Retina (tissue), 1 donor: ENCODE measurements at places on chromosomes 1 and 21.

DNA sequence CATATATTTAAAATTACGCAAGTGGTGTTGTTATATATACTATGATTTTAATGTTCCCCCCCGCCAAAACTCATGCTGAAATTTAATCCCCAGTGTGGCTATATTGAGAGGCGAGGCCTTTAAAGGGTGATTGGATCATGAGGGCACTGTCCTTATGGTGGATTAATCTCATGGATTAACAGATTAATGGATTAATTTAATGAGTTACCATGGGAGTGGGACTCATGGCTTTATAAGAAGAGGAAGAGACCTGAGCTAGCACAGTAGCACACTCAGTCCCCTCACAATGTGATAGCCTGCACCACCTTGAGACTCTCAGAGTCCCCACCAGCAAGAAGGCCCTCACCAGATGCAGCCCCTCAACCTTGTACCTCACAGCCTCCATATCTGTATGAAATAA, 34.8 kb downstream of the C1orf198 start:
- DNase-seq: no peak

DNA sequence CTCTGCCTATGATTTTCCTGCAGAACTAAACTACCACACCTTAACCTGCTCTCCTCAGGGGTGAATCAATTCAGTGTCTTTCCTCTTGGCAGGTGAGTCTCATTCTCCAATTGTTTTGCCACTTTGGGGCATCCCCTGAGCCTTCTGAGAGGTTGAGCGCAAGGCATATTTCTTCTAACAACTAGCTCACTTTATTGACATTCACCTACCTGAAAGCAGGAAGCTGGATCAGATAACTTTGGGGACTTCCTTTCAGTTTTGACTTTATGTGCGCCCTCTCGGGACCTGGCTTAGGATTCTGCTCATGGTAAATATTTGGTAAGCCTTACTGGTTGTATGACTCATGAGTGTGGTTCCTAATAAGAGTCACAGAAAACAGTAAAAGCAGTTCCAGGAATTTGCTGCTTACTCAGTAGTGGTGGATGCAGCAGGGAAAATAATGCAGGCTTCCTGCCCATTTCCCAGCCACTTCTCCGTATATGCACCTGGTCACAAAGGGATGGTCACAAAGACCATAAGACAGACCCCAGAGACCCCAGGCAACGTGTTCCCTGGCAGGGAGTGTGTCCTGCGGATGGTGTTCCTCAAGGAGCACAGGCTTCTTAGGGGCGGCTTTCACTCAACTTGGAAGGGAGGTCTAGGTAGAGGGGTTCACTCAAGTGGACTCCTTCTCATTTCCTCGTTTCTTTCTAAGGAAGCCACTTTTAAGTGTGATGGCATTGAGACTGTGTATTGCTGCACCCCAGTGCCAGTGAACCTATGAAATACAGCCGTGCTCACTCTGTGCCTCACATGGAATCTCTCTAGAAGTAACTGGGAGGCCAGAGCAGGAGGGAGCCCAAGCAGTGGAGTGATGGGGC, 22.0 kb upstream of the BATF3 start:
- no peak for DNase-seq

GRCh38 chr1:10528066-10529014, 53.6 kb downstream of the PEX14 start:
- DNase-seq: peak; percentile 42

DNA sequence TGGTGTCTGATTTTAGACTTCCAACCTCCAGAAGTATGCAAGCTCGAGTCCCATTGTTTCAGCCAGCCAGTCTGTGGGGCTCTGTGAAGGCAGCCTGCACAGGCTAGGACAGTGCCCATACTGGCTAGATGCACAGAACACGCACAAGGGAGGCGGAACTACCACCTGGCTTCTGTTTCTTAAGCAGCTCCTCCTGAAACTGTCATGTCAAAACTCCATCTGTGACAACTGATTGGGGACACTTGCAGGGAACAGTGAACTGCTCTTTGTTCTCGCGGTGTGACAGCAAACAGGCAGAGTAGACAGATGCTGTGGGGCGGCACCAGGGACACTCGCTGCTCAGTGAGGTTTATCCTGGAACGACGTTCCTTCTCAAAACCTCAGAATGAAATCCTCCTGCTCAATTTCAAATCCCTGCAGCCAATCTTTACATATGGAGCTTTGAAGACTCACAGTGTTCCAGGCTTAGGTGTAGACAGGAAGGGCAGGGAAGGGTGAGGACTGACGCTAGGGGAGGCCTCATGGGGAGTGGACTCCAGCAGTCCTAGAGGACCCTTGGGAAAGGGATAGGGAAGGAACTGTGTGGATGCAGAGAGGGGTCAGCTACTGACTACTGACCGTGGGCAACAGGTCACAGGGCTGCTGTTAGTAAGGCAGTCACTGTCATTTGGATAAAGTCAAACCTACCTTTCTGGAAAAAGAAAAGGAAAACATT, 73.8 kb downstream of the ERG start:
- DNase-seq: peak; percentile 54

- no peak for DNase-seq
These were observed 14.3 kb upstream of the KPRP start for GRCh38 chr1:152743371-152744145.

- DNase-seq: no peak
These were observed 166.8 kb downstream of the HIVEP3 start for GRCh38 chr1:41751804-41752513.

GRCh38 chr1:19055701-19056100, 99.2 kb upstream of the IFFO2 start:
- DNase-seq: no peak

GRCh38 chr1:194870860-194871259, 1684.4 kb upstream of the B3GALT2 start:
- no peak for DNase-seq

GRCh38 chr1:116506132-116507004, 64.5 kb downstream of the CD58 start:
- no peak for DNase-seq

DNA sequence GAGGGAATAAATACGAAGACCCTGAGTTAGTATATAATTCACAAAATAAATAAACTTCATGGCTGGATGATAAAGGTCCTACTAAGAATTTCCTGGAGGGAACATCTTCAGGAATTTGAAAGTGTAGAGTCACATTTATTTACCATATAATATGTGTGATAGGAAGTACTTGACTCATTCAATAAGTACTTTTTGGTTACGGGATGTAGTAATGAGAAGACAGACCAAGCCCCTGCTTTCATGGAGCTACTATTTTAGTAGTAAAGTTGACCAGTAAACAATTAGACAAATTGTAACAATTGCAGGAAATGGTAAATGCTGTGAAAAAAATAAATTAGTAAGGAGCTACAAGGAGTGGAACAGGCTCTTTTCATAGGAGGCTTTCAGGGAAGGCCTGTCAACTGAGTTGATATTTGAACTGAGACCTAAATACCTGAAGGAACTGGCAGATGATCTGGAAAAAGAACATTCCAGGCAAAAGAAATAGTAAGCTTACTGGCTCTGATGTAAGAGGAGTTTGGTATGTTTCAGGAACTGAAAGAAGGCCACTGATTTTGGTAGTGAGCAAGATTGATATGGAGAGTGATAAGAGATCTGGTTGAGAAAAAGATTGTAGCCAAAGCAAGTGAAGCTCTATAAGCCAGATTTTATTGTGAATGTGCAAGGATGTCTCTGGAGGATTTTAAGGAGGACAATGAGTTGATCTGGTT, 36.2 kb downstream of the CAMSAP2 start:
- no peak for DNase-seq

DNA sequence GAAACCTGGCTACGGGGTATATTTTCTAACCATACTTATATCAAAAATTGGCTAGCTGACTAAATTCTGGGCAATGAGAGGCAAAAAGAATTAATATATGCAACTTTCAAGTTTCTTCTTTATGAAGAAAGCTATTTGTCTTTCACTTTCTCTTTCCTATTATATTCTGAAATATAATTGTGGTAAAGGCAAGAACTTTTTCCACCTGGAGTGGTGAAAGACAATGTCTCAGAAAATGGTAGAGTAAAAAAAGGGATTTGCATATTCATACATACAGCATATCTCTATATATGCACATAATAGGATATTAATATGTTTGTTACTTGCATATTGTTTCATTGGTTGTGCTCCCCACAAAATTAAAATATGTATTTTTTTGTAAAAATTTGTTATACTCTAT, 793.8 kb downstream of the PLA2G4A start:
- no peak for DNase-seq

- DNase-seq: no peak
These were observed 10.7 kb downstream of the ADAMTS5 start for GRCh38 chr21:26956216-26956615.

DNA sequence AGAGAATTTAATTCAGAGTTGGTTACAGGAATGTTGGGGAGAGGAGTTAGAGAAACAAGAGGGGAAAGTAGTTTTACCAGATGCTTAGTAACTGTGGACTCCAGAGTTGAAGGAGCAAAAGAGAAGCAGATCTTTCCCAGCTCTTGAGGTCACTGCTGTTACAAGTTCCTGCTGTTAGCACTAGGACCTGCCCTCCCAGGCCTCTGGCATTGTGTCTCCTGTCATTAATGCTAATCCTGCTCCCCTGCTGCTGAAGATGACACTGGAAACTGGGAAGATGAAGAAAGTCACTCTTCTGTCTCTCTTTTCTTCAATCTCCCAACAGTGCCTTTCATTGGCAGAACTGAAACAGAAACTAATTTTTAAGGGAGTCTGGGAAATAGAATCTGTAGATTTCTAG, 845.6 kb downstream of the ADGRL2 start:
- DNase-seq: no peak

DNA sequence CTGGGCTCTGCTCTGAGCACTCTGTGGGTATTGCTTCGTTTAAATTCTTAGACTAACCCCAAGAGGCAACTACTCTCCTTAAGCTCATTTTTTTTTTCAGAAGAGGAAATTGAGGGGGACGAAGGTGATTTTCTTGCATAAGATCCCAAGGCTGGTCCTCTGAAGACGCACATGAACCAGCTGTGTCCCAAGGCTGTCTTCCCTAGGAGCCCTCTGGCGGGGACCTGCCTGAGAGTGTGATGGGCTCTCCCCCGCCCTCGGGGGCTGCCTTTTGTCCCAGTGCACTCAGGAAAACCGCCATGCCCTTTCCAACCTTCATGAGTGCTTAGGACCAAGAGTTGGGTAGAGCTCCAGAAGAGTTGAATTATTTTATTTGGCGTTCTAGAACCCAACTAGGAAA, 21.7 kb downstream of the UMODL1 start:
- DNase-seq: no peak

DNA sequence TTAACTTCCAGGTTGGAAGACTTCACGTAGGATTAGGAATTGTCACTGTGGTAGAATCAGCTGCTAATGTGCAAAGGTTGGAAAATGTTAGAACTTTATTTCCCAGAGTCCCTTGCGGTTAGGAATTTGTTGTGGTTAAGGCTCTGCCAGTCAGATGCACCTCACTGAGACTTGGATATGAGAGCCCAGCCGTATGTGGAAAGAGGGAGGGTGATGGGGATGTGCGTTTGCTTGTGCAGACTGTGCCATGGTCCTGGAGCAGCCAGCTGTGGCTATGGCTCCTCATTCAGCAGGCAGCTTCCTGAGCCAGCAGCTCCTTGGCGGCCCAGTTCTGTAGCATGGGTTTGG, 12.5 kb downstream of the S100A10 start:
- DNase-seq: no peak

- DNase-seq: no peak
These were observed 332.7 kb downstream of the CHRM3 start for GRCh38 chr1:239718997-239719628.

DNA sequence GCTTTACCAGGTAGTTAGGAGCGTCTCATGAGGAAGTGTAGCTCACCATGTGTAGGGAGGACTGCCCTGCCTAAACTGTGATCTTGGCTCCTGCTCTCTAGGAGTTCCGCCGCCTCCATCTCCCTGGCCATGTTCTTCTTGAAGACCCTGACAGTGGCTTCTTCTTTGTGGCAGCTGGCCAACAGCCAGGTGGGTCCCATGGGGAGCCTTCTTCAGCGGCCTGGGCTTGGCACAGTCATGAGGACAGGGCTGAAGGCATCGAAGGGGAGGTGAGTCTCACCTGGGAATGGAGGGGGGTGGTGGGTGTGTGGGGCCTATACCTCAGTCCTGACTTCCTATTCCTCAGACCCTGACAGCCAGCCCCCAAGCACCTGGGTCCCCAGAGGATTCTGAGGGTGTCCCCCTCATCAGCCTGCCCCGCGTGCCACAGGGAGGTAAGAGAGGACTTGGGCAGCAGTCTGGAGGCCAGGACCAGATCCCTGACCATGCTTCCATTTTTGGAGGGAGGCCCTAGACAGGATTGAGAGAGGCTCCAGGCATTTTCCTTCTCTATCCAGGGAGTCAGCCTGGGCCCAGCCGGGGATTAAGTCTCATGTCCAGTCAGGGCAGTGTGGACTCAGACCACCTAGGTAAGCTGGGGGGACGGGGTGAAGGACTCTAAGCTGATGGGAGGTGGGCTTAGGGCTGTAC, 21.4 kb downstream of the HYI start:
- no peak for DNase-seq

GRCh38 chr1:23984417-23985186, 4.5 kb upstream of the SRSF10 start:
- no peak for DNase-seq

- peak; percentile 64 for DNase-seq
These were observed 33.3 kb upstream of the FAM3B start for GRCh38 chr21:41283211-41283818.

GRCh38 chr1:226364514-226364899, 43.4 kb downstream of the PARP1 start:
- DNase-seq: no peak

- no peak for DNase-seq
These were observed 448.8 kb upstream of the BEND5 start for GRCh38 chr1:49225464-49225863.

DNA sequence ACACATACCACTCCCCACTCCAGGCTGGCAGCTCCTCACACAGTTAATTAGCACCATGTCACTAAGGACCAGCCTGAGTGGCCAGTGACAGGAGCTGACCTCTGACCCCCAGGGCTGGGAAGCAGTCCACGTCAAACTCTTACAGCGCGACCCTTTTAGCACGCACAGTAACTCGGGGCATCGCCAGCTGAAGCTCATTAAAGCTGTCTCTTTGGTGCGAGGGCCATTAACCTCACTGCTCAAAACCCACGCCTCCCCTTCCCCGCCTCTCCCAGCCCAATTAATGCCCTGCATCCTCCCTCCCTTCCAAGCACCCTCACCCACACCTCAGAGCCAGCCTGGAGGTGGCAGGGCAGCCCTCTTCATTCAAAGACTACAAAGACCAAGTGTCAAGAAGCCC, 31.7 kb downstream of the DMAP1 start:
- peak; percentile 47 for DNase-seq

- peak; percentile 38 for DNase-seq
These were observed 86.8 kb downstream of the LRRC8C start for GRCh38 chr1:89719502-89720306.
